ENCODE measurements at places on chromosomes 4 and X. TPM values are rescaled to one million over a fixed set of nuclear protein-coding genes. Genes with fewer than 3 reads are reported as not detected.

Gene CLIC2
- polyA plus RNA-seq: 0.76 TPM

GRCh38 chr4:152176627-152177214 lies 359.2 kb downstream of the FBXW7 start:
- no peak for DNase-seq

GRCh38 chrX:48802089-48802904 lies 430 bp downstream of the HDAC6 start:
- peak; percentile 75 for DNase-seq

Gene PDZD4
- polyA plus RNA-seq: not detected

- DNase-seq: no peak
These were observed 3.3 kb downstream of the PCDH10 start for GRCh38 chr4:133152330-133152821.

All from CD4-positive, CD25-positive, alpha-beta regulatory T cell (primary cell).